Umbilical cord (tissue), 2 donors: ENCODE measurements at places on chromosomes 11 and 22.
A peak's percentile ranks its signal among the peaks of the same experiment; 100 is the strongest.

DNA sequence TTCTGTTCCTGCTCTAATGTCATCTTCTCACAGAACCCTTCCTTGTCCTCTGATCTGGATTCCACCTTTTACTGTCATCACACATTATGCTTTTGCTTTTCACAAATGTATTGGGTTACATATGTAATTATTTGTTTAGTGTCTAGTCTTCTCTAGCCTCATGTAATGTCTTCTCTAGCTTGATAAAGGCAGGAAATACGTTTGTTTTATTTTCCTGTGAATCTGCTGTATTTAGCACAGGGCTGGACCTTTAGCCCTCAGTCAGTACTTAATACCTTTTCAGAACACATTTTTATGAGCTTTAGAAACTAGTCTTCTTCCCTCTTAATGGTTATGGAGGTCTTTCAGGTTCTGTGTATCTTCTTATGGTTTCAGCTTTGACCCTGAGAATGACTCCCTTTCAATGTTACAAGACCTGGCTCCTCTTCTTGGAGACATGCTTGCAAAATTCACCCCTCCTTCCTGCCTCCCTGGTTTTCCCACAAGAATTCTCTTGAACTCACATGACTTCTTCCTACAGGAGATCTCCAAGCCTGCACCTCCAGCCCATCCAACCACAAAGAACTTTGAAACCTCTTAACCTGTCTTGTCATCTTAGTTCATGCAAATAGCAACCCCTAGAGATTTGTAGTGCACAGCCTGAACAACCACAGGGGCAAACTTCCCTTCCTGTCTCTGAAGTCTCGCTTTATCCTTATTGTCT lies 132.7 kb upstream of the DDI1 start:
- no peak for DNase-seq

DNA sequence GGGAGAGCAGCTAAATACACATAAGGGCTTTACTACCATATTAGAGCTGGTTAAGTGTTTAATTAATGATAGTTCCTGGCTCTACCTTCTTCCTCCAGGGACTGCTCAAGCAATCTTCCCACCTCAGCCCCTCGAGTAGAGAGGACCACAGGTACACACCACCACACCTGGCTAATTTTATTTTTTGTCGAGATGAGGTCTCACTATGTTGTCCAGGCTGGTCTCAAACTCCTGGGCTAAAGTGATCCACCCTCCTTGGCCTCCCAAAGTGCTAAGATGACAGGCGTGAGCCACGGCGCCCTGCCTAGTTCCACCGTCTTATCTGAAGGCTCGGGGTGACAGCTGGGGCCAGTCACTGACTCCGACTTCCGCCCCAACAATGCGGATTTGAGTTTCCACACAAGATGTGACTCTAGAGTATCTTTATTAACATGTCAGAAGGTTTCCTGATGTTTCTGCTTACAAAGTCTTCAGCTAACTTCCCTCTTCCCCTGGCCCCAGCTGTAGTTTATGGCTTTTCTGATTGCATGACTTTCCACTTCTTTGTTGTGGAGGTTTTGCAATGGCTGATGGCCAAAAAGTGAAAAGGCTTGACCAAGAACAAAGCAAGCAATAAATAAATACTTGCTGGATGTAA lies 16.8 kb downstream of the TPST2 start:
- peak; percentile 75 for DNase-seq

- no peak for DNase-seq
These were observed 1.1 kb upstream of the RIN1 start for GRCh38 chr11:66337103-66337899.

DNA sequence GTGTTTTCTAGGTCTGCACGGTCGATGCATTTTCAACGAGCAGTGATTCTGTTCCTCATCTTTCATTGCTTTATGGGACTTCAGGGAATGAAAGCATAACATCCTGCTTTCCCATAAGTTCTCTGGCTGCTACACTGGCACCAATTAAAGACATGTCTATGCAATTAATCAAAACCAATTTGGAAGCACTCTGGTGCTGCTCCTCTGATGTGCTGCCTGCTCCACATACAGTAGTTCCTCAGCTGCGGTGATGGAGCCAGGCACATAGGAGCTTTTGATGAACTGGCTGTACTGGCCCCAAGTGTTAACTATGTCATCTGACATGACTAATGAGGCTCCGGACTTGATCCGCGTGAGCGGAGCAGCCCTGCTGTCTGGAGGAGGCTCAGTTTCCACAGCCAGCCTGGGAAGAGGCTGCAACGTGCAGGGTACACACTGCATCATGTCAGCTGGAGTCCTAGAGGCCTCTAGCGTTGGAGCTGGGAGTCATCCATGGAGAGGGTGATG lies 29.8 kb downstream of the GVQW3 start:
- no peak for DNase-seq

GRCh38 chr11:3859373-3859881 lies 4.0 kb downstream of the STIM1 start:
- no peak for DNase-seq
